Ecto neural progenitor cell (in vitro differentiated cells): ENCODE measurements at places on chromosomes 3 and 15.
A peak's percentile ranks its signal among the peaks of the same experiment; 100 is the strongest.

DNA sequence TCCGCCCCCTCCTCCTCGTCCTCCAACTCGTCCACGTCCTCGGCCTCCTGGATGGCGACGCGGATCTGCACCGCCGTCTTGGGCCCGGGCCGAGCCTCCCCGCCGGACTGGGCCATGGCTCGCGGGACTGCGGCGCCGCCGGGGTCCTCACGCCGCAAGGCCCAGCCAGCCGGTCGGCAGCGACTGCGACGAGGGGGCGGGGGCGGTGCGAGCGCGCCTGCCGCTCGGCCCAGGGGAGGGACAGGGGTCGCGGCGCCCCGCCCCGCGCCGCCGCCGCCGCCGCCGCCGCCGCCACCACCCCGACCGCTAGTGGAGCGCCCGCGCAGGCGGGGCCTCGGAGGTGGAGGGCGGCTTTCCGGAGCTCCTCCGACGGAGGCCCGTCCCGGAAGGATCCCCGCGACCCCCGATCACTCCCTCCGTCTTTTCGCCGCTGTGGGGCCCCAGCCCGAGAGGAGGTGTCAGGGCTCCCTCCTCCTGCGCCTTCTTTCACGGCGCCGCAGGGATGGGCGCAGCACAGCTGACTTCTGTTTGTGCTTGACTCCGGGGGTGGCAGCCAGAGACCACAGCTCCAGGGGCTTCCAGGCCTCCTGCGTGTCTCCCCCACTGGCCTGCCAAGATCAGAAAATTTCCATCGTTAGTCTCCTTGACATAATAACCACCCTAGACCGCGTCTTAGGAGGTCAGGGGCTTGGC lies at the start of gene LARP6:
TSS of gene LARP6 (minus strand) at position 185 of the 693 bp plus-strand sequence. CDS start at position 116, 69 bp downstream.
- DNase-seq: peak; percentile 84

DNA sequence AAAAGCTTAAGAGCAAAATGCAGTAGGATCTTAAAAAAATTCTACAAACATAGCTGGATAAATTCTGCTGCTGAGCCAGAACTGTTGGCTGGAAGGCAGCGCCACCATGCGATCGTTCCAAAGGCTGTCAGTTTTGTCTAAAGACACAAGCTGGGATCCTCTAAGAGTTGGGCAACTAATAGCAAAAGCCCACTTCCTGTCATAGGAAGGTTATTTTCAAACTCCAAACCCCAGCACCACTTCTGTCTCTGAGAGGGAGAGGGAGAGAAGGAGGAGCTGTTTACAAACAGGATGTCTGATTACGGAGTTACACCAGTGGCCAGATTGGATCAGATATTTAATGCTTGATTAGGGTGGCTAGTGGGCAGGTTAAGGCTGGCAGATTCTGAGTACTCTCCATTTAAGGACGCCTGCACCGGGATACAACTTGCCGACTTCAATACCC lies 44.0 kb downstream of the EIF4E3 start:
- DNase-seq: peak; percentile 57

- peak; percentile 52 for DNase-seq
Observed at GRCh38 chr3:111926266-111926676, 52.6 kb upstream of the ABHD10 start.

DNA sequence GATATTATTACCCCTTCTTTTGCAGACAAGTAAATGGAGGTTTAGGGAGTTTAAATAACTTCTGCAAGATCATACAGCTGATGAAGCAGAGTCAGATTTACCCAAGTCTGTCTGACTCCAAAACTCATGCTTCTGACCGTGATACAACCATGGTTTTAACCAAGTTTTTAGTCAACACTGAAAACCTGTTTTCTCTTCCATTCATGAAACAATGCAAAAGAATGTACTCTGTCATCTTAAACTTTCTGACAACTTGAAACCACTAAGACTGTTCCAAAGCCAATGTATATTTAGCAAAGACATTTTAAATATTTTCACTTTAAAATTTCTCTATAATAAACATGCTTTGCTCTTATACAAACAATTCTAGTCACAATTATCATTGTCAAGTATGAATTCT lies 77.0 kb upstream of the RBMS3 start:
- DNase-seq: no peak

DNA sequence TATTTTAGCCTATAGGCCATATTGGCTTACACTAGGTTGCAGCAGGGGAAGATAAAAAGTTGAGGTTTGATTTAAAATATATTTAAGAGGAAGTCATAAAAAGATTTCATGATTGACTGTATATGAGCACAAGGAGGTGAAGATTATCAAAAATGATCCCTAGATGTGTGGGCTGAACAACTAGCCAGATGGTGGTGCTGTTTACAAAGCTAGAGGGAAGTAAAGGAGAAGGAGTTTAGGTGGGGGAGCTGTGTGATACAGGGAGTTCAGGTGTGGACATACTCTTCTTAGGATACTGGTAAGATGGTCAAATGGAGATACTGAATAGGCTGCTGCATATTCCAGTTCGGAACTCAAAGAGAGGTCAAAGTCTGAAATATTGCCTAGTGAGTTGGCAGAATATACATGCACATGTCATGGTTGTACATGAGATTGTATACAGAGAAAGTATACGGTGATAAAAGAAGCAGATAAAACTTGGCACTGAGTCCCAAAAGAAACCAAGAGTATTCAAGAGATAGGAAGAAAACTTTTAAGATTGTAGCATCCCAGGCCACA lies 727.8 kb downstream of the NLGN1 start:
- no peak for DNase-seq

- no peak for DNase-seq
Observed at GRCh38 chr15:80415358-80415670, 11.1 kb downstream of the ARNT2 start.

- DNase-seq: no peak
Observed at GRCh38 chr15:76501726-76502125, 165.2 kb downstream of the ISL2 start.

DNA sequence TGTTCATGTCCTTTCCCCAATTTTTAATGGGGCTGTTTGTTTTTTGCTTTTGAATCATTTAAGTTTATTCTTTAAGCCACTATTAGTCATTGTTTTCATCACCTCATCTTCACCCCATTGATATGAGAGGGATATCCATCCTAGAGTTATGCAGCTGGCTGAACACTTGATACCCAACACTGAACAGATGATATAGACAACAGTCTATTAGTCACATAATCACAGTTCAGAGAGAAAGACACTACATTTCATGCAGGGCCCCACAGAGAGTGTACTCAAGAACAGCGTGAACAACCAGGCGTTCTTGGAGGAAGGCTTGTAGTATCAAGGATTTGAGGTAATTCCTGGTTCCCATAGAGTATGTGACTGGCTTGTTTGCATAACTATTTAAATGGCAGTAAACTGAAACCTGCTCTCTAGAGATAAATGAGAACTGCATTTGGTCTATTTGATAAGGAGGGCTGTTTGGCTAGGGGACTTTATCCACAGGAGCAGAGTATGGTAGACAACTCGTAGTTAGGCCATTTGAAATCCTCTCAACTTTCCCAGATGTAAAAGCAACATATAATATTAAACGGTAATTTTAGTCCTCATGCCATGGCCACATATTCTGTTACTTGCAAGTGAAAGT lies 618.7 kb downstream of the SI start:
- DNase-seq: no peak

DNA sequence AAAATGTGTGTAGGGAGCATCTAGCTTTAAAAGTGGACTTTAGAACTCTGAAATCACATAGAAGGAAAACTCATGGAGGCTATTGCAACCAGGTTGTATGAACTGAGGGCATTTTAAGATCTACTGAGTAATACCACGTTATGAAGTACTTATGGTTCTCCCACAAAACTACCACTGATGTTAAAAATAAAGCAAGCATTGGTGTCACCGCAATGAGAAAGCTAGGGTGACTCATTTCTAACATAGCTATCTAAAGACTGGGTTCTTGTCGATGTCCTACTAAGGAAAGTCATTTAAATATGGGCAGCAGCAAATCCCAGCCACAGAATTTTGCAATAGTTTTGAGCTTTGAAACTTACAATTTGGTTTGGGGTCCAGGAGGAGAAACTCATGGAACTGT lies 584.8 kb downstream of the DIPK2A start:
- DNase-seq: no peak

- no peak for DNase-seq
Observed at GRCh38 chr3:60912142-60912541, 339.1 kb downstream of the FHIT start.

DNA sequence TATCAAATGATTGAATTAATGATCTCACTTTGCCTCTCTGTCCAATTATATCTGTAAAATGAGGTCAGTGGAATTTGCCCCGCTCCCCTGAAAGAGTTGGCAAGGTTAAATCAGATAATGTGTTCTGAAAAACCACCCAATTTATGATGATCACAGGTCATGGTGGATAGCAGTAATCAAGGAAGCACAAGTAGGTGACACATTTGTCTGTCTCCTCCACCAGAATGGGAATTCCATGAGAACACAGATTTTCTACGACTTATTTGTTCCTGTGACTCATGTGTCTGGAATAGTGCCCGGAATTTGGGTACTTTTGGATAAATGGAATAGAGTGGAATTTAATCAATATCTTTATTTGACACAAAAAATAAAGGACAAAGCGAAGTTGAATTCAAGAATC lies 220.9 kb upstream of the SUCLG2 start:
- DNase-seq: no peak

DNA sequence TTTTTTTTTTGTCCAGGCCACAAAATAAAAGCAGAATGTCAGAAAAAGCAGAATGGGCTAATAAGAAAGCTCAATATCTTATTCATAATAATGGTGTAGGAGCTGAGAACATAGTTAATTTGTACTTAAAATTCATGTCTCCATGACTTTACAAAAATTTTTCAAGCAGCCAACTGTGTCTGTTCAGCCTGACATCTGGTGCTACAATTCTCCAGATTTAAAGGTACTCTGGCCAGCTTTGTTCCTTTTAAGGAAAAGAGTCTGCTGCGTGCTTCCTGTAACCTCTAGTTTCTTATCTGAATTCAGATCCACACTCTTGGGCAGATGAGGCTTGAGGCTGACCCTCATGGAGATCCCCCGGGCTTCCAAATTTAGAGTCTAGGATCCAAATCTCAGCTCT lies 8.7 kb upstream of the RFX7 start:
- no peak for DNase-seq

GRCh38 chr3:128863560-128863959 lies 15.9 kb upstream of the ACAD9 start:
- DNase-seq: no peak

DNA sequence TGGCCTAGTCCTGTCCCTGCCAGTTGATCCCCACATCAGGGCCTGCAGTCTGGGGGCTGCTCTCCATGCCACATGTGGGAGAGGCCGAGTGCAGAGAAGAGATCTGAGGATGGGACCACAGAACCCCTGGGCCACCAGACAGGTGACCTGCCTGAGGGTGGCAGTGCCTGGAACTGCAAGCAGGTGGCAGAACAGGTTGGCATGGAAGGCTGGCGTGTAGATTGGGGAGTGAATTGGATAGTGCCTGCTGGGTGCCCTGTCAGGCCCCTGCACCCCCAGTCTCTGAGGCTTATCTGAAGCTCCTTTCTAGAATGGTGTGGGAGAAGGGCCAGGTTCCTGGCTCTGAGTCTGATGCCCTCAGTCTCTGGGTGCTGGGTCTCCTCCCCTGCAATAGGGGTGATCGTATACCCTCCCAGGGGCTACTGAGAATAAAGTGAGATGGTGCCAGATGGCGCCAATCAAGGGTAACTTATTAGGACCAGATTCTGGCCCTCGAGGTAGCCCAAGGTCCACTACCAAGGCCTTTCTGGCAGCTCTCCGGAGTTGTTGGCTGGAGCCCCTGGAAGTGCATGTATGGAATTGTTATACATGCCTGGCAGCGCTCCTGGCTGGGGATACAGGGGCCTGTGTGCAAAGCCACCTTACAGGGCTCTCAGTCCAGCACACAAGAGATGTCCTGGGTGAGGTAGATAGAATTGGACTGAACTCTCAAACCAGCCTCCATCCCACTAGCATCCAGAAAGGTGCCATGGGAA lies 15.7 kb downstream of the C3orf18 start:
- no peak for DNase-seq

GRCh38 chr15:94079968-94080367 lies 151.4 kb upstream of the MCTP2 start:
- no peak for DNase-seq

GRCh38 chr3:72655131-72655551 lies 193.1 kb downstream of the SHQ1 start:
- DNase-seq: peak; percentile 70

DNA sequence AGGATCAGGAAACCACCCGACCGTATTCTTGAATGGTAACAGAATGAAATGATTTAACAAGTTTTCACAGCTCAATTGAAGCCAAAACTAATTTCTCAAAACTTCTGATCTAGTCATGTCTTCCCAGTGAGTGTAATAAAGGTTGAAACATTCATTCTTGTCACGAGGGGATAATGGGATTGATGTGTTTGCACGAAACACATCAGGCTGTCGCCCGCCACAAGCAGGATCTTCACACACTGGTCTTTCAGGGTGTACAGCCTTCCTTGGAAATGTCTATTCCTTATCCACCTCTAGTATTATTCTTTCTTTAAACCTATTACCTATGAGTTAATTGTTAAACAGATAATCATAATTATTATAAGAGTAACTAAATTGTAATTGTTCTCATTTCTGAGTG lies 94.3 kb downstream of the KCNAB1 start:
- no peak for DNase-seq

DNA sequence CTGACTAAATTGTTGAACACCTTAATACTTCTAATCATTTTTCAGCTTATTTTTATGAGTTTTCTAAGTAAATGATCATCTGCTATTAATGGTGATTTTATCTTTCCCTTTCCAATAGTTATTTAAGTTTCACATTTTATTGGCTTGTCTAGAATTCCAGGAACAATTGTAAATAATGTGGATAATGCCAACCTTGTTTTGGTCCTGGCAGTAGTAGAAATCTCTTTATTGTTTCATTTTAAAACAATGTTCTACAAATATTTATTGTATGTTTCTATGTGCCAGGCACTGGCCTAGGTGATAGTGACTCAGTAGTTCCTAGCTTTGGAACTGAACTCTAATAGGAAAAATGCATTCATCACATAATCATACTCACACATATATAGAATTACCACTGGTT lies 264.1 kb downstream of the ADAMTSL3 start:
- DNase-seq: no peak

DNA sequence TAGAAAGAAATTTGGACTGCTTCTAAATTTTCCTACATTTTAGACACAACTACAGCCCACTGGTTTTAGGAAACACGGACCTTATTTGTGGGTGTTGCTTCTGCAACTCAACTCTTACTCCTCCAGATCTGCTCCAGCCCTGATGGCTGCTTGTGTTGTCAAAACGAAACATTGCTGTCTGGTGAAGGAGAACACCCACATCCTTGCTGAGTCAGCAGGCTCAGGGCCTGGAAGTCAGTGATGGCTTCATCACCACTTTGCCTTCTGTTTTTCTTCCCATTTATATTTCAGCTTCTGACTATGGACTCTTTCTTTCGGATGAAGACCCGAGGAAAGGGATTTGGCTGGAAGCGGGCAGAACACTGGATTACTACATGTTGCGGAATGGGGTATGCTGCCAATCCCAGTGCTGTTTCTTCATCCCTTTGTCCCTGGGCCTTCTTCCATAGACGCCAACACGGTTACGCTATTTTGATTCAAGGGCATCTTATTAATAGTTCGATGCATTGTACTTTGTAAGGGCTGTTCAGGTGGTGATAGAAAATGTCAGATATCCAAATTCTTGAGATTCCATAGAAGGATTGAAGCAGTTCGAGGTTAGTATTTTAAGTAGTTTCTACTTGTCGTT lies 392.6 kb upstream of the TPM1 start:
- DNase-seq: no peak
